ENCODE measurements at places on chromosomes 12 and 14.

- DNase-seq = no peak
Observed at GRCh38 chr14:100828031-100828769, 2.3 kb downstream of the MEG3 start.

DNA sequence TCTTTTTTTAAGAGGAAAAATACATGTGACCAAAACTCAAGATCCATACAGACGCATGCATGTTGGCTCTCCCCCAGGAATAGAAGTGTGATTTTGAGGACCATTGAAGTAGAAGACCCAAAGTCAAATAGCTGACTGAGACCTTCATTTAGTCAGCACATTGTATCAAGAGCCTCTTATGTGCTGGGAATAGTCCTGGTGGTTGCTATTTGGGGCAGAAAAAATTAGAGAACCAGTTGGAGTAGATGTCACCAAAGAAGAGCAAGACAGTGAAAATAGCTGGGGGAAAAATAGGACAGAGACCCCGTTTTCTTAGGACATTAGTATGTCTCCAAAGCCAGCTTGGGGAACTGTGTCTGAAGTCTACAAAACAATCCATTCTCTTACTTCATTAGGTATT is 93.6 kb downstream of the PELI2 start:
- no peak for DNase-seq

DNA sequence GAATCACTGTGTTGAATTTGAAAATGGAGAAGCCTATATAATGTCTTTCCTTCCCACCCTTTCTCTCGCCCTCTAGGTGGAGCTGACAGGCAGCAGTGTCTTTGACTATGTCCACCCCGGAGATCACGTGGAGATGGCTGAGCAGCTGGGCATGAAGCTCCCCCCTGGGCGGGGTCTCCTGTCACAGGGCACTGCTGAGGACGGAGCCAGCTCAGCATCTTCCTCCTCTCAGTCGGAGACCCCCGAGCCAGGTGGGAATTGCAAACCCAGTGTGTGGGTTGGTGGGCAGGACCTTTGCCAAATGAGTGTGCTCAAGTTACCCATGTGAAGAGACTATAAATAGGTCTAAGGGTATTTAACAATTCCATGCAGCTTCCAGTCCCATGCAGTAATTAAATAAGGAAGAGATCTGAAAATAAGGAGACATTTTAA is 274.7 kb downstream of the EGLN3 start:
- DNase-seq = no peak

DNA sequence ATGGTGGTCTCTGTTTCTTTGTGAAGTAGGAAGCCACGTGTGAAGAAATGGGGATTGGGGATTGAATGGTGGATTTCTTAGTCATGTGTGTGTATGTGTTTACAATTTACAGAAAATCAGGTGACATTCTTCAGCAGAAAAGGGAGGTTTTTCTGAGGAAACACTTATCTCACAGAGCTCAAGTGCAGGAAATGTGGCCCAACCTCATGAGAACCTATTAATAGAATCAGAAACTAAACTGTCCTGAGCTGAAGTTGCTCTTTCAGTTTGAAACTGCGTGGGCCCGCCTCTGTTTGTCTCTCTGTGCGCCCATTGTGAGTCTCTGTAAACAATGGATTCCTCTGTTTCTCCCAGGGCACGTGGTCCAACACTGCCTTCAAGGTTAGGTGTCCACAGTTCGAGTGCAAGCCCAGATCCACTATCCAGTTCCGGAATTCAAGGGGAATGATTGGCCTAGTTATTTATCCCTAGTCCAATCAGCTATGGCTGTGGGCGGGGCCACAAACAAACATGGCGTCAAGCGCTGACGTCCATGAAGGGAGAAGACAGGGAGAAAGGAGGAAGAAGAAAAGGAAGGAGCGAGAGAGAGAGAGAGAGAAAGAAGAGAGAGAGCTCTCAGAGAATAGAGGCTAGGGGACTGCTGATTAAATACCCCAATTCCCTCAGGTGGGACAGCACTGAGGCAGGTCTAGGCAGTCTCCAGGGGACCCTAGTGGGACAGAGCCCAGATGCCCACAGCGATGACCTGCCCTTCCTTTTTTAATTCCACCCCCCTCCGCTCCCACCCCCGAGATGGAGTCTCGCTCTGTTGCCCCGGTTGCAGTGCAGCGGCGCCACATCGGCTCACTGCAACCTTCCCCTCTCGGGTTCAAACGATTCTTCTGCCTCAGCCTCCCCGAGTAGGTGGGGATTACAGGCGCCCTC is 31.4 kb upstream of the C12orf76 start:
- DNase-seq = peak; percentile 26

- no peak for DNase-seq
Observed at GRCh38 chr12:48235796-48236333, 32.8 kb upstream of the OR10AD1 start.

DNA sequence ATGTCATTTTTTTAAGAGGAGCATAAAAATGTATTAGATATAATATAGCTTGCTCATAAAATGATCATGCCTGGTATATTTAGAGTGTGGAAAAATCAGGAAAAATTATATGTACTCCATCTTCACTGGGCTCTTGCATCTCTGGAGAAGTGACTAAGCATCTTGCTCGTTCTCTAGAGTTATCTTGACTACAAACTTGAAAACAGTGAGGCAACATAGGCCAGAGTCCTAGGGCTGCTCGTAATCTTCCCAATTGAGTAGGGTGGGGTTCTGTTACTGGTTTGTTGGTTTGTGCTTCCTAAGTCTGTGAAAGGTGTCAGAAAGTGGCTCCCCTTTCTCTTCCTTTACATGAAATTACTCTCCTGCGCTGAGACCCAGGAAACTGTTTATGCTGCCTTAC is 46.2 kb downstream of the AACS start:
- no peak for DNase-seq

DNA sequence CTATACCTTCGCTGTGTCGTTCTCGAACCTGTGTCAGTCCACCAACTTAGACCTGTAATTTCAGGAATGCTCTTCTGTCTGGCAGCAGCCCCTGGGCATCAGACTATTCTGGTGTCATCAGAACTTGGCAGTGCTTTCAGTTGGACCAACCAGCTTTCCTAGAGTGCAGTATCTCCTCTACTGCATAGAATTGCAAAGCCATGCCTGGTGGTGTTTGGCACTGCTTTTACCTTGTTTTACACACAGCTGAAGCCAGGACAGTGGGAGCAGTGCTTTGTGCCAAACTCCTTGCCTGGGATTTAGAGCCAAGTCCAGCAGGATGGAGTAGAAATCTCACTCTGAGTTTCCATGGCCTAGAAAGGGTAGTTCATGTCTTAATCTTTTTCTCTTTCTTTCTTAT is 1.5 kb downstream of the FLVCR2 start:
- no peak for DNase-seq

- no peak for DNase-seq
Observed at GRCh38 chr14:26966908-26967307, 369.1 kb upstream of the NOVA1 start.

DNA sequence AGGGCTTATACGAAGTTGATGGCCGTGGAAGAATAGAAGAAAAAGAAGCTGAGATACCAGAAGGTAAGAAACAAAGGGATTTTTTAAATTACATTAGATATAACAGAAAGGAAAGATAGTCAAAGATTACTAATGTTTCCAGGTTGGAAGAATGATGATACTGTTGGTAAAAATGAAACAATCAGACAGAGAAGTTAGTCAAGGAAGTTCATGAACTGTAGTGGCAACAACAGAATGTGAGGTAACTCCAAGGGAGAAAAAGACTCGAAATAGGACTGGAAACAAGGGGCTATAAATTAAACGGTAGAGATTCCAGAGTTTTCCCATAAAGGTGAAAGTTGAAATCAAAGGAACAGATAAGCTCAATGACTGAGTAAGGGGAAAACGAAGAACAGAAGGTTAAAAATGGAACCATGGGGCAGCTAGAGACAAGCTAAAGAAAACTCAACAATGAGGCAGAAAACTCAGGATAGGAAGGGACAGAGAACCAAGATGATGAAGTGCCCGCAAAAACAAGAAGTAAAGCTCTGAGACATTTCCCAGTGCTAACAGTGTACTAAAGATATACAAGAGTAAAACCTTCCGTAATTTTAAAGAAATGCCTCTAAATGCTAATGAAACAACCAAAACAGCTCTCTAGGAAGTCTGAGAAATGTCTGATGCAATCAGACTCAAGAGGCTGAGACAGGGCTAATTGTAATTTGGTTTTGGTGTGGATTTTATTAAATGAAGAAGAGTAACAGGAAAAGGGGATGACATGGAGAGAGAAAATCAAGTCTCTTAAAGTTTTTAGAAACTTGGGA is 70.0 kb downstream of the PPP2R5E start:
- no peak for DNase-seq

- DNase-seq = no peak
Observed at GRCh38 chr14:22564463-22564862, 24.6 kb downstream of the DAD1 start.

DNA sequence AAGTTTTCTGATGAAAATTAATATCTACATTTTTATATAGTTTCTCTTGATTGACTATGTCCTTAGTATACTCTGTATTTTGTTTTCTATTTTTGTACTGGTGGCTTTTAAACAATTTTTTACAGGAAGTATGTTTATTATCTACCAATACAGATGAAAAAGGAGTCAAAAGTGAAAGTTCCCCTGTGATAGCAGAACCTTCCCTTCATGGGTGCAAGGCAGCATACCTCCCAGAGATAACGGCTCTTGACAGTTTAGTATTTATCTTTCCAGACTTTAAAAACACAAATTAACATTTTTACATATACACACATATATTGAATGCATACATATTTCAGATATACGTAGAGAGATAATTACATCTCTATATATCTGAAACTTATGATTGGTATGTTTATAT is 17.1 kb upstream of the FAM234B start:
- DNase-seq = no peak

- no peak for DNase-seq
Observed at GRCh38 chr12:44511289-44511688, 364.8 kb downstream of the NELL2 start.

GRCh38 chr12:14635776-14636175 is 60.6 kb downstream of the GUCY2C start:
- DNase-seq = no peak

- no peak for DNase-seq
Observed at GRCh38 chr12:114167431-114167830, 201.3 kb upstream of the RBM19 start.

DNA sequence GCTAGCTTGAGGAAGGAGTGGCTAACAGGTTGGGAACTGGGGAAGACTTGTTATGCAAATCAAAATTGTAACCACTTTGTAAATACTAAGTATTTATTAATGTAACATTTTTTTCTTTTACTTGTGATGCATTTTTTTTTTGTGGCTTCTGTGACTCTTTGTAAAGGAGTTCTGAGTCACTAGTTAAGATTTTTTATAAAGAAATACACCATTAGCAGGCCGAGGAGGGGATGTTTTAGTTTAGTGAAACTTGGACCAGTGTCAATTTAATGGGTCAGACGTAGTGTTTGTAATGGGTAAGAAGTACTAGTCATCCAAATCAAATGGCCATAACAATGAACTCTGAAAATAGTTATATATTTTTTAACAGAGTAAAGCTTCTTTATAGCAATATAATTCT is 43.1 kb downstream of the AKAP6 start:
- DNase-seq = no peak

- no peak for DNase-seq
Observed at GRCh38 chr14:88188745-88189416, 134.2 kb downstream of the KCNK10 start.

- no peak for DNase-seq
Observed at GRCh38 chr14:95097385-95097784, 59.9 kb downstream of the DICER1 start.

GRCh38 chr12:94622475-94622874 is 27.9 kb downstream of the TMCC3 start:
- DNase-seq = no peak

DNA sequence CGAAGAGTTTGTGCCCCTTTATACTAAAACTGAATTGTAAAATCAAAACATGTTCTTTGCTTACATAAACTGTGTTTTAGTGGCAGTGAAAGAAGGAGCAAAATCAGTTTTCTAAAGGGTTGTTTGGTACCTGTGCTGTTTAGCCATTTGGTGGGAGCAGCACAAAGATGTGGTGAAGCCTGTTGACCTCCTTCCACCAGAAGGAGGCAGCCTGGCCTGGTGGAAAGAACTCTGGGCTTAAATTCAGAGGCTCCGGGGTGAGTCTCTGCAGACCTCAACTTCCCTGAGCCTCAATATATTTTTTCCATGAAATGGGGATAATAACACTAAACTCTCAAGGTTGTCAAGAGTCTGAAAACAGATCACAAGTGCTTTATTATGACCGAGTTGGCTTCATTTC is 502.5 kb downstream of the VRK1 start:
- peak; percentile 60 for DNase-seq

DNA sequence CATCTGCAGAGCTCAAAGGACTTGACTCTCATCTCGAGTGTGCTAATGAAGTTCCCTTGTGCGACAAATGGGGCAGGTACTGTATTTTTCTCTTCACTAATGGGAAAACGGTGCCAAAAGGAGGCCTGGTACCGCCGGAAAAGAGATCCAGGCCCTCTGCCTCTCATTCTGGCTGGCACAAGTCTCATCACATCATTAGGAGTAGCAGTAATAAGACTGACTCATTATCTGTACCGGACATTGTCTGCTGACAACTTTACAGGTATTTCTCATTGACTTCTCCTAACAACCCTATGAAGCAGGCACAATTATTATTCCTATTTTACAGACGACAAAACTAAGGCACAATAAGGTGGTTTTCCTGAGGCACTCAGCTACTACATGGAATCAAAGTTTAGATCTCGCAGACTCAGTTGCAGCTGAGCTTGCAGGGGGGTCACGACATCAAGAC is 668 bp downstream of the APPL2 start:
- DNase-seq = no peak

- no peak for DNase-seq
Observed at GRCh38 chr12:85568395-85569103, 267.7 kb downstream of the RASSF9 start.

GRCh38 chr12:85283560-85283959 is 3.5 kb downstream of the ALX1 start:
- DNase-seq = no peak

DNA sequence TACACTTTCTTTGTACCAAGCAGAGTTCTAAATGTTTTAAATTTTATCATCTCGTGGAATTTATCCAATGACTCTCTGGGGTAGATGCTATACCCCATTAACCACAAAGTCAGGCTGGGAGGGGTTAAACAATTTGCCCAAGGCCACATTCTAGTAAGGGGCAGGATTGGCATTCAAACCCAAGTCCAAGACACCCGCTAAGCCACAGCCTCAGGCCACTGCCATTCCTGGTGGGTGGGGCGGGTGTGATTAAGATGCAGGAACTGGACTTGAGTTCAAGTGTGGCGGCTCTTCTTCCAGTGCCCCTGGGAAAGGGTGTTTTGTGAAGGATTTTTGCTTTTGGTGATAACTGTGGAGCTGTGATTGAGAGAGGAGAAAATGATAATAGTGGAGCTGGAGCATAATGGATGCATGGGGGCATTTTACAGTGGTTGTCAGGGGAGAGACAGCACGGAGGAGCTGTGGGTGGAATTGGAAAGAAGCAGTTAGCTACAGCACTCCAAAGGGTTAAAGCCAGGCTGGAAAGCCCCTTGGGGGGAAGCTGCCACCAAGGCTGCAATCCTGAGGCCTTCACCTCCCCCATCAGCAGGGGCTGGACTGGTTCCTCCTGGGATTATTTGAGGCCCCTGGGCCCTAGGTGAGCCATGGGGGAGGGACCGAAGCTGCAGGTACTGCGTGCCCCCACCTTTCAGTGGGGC is 1.0 kb upstream of the VRTN start:
- DNase-seq = no peak

- peak; percentile 19 for DNase-seq
Observed at GRCh38 chr12:71938728-71939385, at the start of gene TPH2. Gene TPH2, plus strand, starts transcription at chr12:71938845. Its CDS starts 142 bp downstream, at chr12:71938987.

Data from T-helper 2 cell (primary cell).